Esophagus squamous epithelium (tissue), 5 donors: ENCODE measurements at places on chromosomes 5 and 9. TPM values are rescaled to one million over a fixed set of nuclear protein-coding genes. Genes with fewer than 3 reads are reported as not detected.

Gene OTP
- not detected for total RNA-seq

GRCh38 chr9:133543772-133544467 is 9.4 kb downstream of the ADAMTSL2 start:
- no peak overlapping the region for H3K27ac ChIP-seq
- no peak for DNase-seq

DNA sequence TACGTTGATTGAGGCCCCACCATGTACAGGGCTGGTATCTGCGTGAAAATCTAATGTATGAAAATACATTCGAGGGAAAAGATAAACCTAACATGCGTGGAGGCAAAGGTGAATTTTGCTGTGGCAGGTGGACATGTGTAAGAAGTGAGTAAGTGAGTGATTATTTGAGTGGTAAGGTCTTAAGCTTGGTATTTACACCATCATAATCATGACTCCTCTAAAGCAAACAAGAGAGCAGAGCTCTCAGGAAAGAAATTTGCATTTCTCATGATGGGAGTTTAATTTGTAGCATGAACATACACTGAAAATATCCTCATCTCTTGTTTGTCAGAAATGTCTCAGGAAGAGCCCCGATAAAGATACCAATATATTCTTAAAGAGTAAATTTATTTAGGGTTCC is 260.6 kb downstream of the PSAT1 start:
- no peaks in the 10 kb centered on the region for H3K36me3 ChIP-seq
- no peaks in the 10 kb centered on the region for H3K4me1 ChIP-seq
- H3K27ac ChIP-seq, result no peak overlapping the region
- H3K4me3 ChIP-seq, result no peak overlapping the region
- no peak for DNase-seq
- H3K27me3 ChIP-seq, result no peaks in the 10 kb centered on the region

DNA sequence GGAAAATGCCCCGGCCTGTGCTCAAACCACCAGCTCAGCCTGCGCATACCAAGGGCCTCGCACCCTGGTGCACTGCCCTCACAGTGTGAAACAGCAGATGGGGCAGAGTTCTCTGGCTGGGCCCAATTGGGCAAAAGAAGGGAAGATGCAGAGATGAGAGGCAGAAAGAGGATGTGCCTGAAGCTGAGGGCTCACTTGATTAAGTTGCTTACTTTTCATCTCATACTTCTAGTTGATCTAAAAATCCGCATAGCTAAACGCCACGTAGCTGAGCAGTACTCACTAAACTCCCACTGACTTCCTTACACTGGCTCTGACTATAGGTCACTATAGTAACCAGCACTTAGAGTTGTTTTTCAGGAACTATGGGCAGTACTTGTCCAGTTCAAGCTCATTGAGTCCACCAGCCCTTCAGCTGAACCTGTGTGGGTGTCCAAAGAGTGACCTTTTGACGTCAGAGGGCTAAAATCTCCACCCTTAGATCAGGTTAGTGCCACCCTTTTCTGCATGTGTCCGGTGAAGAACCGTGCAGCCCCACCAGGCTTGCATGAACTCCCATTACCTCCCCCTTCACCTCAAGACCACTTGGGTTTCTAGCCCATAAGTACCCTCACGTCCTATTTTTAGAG is 215.2 kb downstream of the AUH start:
- H3K27me3 ChIP-seq, result no peaks in the 10 kb centered on the region
- no peak overlapping the region for H3K27ac ChIP-seq
- no peak for DNase-seq
- H3K4me1 ChIP-seq, result peaks cover 11% of the 10 kb centered on the region
- no peak overlapping the region for H3K4me3 ChIP-seq
- no peaks in the 10 kb centered on the region for H3K36me3 ChIP-seq

- no peaks in the 10 kb centered on the region for H3K36me3 ChIP-seq
- no peaks in the 10 kb centered on the region for H3K4me1 ChIP-seq
- no peak overlapping the region for H3K27ac ChIP-seq
- DNase-seq, result no peak
- no peak overlapping the region for H3K4me3 ChIP-seq
Observed at GRCh38 chr9:74935008-74935407, 17.7 kb downstream of the C9orf40 start.

GRCh38 chr5:7816535-7816901 is 34.4 kb downstream of the CFAP90 start:
- H3K4me3 ChIP-seq, result no peak overlapping the region
- H3K36me3 ChIP-seq, result no peaks in the 10 kb centered on the region
- H3K27ac ChIP-seq, result no peak overlapping the region
- no peaks in the 10 kb centered on the region for H3K27me3 ChIP-seq
- H3K4me1 ChIP-seq, result no peaks in the 10 kb centered on the region
